ENCODE measurements at places on chromosomes 11 and 22.

DNA sequence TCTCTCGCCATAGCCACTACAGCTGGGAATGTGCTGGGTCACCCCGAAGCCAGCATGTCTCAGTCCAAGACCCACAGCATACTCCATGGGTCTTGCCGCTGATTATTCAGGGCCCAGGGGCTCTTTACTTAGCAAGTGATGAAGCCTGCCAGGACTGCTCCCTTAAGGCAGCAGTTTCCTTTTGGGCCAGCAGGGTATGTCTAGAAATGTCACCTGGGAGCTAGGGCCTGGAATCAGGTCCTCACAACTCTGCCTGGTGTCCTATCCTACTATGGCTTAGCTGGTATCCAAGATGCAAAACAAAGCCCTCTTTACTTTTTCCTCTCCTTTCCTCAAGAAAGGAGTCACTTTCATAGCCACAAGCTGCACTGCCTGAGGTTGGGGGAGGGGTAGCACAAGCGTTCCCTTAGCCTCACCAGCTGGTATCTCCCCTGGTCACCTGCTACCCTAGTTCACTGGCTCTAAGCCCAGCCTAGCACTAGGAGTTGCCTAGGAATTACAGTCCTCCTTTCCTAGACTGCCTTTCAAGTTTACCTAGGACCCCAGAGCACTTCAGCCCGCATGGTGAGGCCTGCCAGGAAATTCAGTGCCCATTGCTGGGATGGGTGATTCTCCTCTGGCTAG, 22.6 kb upstream of the NCR3LG1 start:
- ATAC-seq, result no peak

DNA sequence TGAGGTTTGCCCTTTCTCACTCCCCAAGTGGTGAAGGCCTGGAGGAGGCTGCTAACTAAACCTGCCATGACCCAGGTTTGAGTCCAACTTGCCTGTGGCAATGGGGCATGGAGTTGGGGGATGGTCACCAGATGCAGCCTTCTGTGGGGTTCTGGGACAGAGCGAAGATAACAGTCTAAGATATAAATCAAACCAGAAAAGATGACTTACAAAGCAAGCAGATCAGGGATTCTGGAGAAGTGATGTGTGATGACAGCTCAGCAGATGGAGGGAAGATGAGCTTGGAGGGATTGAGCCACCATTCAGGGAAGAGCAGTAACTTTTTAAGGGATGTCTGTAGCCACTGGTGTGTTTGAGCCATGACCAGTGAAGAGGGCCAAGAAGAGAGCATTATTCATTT, 63.6 kb downstream of the MTNR1B start:
- no peak for ATAC-seq

- no peak for ATAC-seq
These were observed 845.3 kb downstream of the FAM181B start for GRCh38 chr11:81888391-81888790.

DNA sequence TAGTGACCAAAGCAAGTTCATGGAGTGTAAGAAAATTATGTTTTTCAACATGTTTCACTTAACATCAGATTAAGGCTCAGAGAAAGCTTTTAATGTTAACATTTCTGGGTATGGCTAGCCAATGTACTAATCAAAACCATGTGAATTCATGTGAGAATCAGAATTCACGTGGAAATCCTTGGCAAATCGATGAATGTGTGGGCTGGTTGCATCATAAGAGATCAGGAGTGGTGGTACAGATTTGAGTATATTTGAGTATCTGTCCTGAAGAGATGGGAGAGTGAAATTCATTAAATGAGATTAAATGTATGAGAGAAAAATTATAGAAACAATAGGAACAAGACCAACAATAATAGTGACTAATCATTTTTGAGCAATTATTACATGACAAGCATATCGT, 638.6 kb upstream of the ANO5 start:
- ATAC-seq, result no peak

- ATAC-seq, result no peak
These were observed 59.1 kb upstream of the FGF3 start for GRCh38 chr11:69878144-69878883.

Data from SK-N-SH treated with all-trans-retinoic acid at 6 μM for 48 hours (cell line).